ENCODE measurements at places on chromosomes 11 and 22.

- no peak for DNase-seq
These were observed 19.4 kb downstream of the RNF185 start for GRCh38 chr22:31179345-31179744.

DNA sequence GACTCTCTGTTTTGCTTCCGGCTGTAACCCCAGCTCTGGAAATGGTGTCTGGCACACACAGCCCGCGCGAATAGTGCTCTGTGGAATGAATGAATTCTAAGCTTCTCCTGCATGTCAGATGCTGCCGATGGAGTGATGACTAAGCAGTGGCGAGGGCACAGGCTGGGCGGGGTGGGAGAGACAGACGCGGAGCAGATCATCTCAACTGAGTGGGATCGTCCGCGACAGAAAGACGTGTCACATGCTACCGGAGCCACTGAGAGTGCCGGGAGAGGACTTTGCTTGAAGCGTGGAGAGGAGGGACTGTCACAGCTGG lies 334.5 kb downstream of the CTTN start:
- DNase-seq = no peak

- DNase-seq = no peak
These were observed 2.0 kb downstream of the OR8D4 start for GRCh38 chr11:123903932-123904331.

GRCh38 chr22:41092023-41092817 lies at the start of gene EP300:
Gene EP300 (plus strand): TSS chr22:41092592. CDS start chr22:41093005, 413 bp downstream.
- DNase-seq = peak; percentile 78

DNA sequence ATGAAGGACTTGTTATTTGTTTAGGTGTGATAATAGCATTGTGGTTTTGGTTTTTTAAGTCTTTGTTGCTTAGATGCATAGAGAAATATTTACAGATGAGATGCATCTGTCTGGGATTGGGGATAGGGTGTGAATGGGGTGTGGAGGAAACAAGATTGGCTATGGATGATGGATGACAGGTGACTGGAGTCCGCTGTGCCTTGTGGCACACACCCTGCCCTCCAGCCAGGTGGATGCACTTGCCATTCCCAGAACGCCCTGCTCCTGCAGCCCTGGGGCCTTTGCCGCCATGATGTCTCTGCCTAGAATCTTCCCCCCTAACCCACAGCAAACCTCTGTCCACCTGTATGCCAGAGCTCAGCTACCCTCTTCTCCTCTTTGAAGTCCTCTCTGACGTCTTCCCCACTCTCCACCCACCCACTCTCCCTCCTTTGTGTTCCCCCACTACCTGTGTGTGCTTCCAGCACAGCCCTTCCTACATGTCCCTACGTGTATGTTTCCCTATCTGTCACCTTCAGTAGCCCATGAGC lies 54.7 kb downstream of the WNT11 start:
- DNase-seq = no peak

DNA sequence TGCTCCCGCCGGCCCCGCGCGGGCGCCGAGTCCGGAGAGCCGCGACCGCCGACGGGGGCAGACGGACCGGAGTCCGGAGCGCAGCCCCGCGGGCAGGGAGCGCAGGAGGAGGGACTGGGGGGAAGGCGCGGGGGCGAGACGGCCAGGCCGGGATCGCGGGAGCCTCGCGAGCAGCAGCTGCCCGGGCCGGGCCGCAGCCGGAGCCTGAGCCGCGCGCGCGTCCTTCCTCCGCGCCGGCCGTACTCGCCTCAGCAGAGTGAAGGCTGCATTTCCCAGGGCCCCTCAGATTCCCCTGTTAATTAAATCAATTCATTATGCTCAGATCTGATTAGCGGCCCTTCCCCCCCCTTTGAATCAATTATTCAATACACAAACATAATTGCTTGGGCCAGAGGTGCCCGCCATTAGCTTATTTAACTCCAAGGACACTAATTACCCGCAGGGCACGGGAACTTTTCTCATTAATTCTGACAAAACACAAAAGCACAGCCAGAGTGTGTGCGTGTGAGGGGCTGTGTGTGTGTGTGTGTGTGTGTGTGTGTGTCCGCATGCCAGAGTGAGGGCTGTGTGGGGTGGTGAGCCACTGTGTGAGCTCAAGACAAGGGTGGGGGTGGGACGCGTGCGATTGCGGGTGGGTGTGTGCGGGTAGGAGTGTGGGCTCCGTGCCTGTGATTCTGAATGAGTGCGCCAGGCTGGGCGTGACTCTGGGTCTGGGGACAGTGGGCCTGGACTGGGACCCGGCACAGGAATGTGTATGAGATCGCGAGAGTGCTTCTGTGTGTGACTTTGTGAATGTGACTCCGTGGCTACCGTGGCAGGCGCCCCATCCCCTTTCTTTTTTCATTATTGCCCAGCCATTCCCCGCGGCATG lies 5.1 kb upstream of the LMO1 start:
- DNase-seq = no peak

- DNase-seq = no peak
These were observed 733.0 kb upstream of the KIRREL3 start for GRCh38 chr11:127733552-127733951.

DNA sequence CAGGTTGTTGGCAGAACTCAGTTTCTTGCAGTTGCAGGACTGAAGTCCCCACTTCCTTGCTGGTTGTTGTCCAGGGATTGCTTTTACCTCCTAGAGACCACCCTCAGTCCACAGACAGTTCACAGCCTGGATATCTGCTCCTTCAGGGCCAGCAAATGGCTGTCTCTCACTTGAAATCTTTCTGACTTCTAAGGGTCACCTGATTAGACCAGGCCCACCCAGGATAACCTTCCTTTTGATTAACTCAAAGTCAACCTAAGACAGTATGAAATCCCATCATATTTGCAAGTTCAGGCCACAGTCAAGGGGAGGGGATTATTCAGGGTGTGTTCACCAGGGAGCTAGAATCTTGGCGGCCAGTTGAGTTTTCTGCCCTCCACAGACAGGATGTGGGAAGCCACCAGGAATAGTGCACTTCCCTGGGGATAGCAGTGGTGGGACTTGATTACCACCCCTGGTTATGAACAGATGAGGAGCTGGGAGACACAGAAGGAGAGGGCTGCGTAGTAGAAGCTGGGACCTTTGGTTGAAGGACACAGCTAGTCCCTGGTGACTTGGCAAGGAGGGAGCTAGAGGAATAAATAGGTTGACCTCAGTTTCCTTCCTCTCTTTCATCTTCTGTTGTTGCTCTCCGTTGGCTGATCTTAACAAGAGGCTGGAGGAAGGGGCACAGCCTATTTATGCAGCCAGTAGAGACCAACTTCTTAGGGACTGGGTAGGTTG lies 33.4 kb downstream of the MIAT start:
- DNase-seq = no peak

GRCh38 chr11:20873054-20873453 lies 203.7 kb downstream of the NELL1 start:
- DNase-seq = no peak

All from left renal cortex interstitium (tissue), 4 donors.